Mucosa of gallbladder (tissue), 1 donor: ENCODE measurements at places on chromosomes 13 and 19. TPM values are rescaled to one million over a fixed set of nuclear protein-coding genes. Genes with fewer than 3 reads are reported as not detected.

Gene C19orf18
- 0.60 TPM for total RNA-seq

Gene IRGC
- total RNA-seq, result not detected

Gene RGS9BP
- 0.20 TPM for total RNA-seq

- no peak for DNase-seq
Measured at GRCh38 chr13:36154567-36155291, 23.5 kb upstream of the DCLK1 start.

GRCh38 chr19:12838182-12838885 lies at the start of gene MAST1:
Gene MAST1, plus strand, starts transcription at chr19:12838515. Its CDS starts 58 bp downstream, at chr19:12838573.
- DNase-seq, result no peak

DNA sequence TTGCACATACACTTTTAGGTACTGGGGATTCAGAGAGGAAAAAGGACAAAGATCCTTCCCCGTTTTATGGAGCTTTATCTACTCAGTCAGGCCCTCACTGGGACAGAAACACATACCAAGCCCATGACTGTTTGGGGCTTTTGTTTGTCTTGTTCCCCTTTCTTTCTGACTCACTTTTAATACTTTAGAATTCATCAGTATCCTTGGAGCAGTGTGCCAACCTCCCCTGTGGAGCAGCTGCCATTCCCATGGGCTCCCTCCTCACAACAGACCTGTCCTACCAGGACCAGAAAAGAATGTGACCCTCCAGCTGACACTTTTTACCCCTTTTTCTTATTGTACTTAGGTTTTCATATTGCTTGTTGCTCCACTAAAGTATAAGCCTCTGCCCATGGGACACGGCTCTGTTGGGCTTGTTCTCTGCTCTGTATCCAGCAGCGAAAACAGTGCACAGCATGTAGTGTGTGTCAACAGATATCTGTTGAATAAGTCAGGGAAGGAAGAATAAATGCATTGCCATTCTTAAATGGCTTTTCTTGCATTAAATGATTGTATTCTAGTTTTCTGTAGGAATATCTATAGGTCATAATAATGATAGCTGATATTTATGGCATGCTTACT lies 431.1 kb downstream of the EFNB2 start:
- DNase-seq, result no peak

DNA sequence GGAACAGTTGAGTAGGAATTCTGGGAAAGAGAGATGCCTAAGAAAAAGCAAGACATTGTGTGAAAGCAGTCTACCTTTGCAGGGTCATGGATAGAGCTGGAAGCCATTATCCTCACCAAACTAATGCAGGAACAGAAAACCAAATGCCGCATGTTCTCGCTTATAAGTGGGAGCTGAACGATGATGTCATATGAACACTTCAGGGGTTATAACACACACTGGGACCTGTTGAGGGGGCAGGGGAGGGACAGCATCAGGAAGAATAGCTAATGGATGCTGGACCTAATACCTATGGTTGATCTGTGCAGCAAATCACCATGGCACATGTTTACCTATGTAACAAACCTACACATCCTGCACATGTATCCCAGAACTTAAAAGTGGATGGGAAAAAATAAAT lies 69.9 kb downstream of the TSC22D1 start:
- DNase-seq, result no peak

DNA sequence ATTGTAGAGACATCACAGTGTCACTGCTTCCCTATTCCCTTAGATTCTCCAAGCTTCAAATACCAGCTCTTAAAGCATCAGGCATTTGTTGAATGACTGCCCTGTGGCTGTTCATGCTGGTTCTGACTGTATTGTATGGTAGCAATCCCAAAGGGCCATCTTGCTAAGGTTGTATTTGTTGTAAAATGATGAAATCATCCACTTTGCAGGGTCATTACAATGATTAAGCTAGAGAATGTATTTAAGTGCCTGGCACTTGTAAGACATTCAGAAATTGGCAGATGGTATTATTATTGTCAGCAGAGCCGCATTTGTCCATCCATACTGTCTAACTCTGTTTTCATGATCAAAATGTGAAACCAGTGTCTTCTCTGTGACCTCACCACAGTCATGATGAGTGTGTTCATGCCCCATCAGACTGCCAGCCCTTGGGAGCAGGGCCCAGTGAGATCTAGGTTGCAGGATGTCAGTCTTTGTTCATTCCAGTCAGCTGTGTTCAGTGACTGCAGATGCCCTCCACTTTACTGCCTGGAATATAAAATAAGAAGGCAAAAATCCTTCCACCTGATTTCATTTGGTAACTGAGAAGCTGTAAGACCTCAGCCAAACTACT lies 86.1 kb downstream of the DHRS12 start:
- no peak for DNase-seq

DNA sequence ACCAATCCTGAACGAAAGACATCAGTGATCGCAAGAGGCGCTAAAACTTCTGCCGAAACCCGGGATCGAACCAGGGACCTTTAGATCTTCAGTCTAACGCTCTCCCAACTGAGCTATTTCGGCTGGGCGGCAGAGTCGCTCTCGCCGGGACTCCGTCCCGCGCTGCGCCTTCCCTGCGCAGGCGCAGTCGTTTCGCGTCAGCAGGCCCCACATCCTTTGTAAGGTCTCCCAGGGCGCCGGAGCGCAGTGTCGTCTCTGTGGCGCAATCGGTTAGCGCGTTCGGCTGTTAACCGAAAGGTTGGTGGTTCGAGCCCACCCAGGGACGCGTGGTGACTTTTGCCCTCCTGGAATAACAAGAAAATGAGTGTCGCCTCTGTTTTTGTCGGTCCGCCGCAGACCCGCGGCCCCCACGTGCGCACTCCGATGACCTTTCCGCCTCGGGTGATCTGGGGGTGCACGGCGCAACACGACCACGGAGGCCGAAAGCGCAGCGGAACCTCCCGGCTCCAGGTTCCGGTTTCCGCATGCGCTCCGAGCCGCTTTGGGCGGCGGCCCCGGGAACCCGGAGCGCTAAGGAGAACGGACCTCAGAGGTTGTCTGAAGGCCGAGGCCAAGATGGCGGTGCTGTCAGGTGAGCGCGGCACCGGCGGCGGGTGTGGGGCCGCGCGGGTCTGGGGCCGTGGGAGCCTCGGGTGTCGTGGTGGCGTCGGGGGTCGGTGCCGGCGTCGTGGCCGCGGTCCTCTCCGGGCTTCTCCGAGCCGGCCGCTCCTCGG lies at the start of gene NDUFS7:
NDUFS7 (plus strand) TSS at position 596 of the 773 bp plus-strand sequence; CDS start at position 616, 20 bp downstream.
- DNase-seq, result peak; percentile 92

DNA sequence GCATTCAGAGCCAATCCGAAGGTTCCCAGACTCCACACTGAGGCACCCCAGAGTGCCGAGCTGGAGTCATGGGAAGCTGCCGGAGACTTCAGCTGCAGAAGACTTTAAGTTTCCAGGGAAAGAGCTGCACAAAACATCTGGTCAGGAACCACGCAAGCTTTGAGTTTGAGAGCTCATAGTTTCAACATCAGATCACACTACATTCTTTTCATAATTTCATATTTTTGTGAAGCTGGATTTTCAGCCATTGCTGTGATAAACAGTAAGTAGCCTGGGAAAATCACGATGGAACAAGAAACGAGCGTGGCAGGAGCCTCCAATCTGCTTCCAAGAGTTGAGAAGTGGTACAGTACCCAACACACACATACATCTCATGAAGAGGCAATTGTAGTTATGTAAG lies 25.5 kb upstream of the ATP12A start:
- DNase-seq, result no peak

DNA sequence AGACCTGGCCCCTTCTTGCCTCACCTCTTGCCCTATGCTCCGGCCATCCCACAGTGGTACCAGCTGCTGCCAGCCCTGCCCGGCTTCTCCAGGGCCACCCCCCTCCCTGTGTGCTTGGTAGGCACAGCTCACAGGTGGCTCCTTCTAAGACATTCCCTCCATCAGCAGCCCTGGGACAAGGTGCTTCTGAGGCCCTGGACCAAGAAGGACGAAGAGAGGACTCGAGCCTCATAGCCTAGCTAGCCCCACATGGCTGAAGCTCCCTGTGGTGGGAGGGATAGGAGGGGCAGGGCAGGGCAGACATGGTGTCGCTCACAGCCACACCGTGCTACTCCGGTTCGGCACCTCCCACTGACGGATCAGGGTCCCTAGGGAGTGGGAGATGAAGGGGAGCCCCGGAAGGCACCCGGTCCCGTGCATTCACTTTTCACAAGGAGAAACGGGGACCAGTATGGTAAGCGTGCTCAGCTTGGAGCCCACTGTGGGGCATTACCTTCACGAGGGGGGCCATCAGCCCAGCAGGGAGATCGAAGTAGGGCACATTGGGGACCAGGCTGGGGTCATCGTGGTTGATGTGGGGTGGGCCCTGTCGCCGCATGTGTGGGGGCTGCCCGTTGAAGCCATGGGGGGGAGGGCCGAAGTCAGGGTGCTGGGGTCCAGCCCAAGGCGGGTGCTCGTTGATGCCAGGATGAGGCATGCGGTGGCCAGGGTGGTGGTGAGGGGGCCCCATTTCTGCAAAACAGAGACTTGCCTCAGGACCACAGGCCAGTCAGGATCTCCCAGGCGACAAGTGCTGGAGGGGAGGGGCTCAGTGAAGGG lies 19.5 kb downstream of the CHERP start:
- DNase-seq, result no peak
